ENCODE measurements at places on chromosomes 3 and 15.

DNA sequence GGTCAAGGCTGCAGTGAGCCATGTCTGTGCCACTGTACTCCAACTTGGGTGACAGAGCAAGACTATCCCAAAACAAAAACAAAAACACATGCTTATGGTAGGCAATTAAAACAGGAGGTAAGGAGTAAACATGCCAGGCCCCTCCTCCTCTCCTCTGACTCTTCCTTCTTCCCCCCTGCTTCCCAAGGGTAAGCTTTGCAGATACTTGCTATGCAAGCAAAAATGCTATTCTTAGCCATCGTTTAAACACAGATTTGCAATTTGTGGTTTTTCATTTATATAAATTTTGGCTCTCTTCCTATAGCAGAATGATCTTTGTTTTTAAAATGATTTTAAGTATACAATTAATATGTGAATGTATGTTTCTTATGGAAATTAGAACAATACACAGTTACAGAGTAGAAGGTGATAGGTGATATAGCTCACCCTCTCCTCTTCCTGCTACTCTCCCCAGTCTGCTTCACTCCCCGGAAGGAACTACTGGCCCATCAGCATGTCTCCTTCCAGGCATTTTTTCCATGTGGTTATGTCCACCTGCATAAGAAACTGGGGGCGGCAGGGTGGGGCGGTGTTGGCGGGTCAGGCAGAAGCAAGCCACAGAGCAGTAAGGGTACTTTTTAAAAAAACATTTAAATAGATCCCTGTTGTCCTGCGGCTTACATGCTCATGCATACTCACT, 42.1 kb downstream of the IGF1R start:
- no peak for DNase-seq

DNA sequence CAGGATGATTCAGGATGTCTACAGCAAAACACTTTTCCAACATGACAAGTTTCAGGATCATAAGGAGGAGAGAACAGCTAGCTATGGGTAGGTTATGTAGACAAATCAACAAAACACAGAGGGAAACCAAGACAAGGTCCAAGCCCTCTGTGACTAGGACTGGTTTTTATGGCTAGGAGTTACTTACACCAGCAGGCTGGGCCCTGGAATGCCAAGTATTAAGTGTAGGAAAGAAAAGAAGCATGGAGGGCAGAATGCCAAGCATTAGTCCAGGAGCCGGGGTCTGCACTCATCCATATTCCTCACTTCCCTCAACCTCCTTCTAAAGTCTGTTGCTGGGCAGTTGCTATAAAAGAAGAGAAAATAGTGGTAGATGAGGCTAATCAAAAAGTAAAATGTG, 35.3 kb upstream of the PPP2R3A start:
- no peak for DNase-seq

DNA sequence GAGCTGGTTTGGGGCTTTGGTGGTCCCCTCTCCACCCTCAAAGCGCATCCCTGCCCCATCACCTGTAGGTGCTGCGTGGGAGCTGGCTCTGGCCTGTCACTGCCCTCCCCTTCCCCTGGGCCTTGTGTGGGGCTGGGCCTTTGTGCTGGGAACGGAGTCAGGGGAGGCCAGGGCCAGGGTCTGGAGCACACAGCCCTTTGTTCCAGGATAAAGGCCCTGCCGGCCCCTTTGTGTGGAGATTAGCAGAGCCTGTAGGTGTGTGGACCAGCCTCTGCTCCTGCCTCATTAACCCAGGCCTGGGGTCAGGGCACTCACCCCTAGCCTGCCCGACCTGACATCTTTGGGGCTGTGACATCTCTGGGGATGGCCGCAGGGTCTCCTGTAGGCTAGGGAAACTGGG, 8.9 kb downstream of the EPHB3 start:
- no peak for DNase-seq

- no peak for DNase-seq
Observed at GRCh38 chr3:185405664-185406063, 42.7 kb downstream of the MAP3K13 start.

- no peak for DNase-seq
Observed at GRCh38 chr3:176687754-176688153, 509.5 kb downstream of the TBL1XR1 start.

DNA sequence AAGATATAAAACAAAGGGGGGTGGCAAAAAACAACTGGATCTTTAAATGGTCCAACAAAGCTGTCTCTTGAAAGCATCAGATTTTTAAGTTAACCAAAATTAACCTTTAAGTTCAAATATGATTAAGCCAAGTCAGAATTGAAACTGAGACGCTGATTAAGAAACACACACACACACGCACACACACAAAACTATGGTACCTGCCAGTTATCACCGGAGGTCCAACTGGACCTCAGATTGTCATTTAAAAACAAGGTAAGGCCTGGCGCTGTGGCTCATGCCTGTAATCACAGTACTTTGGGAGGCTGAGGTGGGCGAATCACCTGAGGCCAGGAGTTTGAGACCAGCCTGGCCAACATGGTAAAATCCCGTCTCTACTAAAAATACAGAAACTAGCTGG, 10.4 kb downstream of the ARF4 start:
- no peak for DNase-seq

DNA sequence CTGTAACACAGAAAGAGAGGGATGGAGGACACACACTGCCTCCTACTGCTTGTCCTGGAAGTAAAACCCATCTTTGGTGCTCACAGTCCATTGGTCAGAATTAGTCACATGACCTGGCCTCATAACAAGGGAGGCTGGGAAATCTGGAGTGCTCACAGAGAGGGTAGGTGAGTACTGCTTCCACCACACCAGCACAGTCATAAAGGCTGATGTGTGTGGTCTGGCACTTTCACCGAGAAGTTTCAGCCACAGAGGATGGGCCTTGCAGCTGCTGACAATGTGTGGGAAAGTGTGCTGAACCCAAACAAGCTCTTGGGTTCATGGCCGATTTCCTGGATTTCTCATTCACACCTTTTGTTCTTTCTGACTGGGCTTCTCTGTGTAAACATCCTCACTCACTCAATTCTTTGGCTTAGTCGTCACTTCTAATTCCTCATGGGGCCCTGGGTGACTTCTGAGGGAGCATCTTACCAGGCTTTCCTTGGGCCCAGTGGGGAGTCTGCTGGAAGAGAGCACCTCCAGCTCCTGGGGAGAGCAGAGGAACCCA, 100.7 kb downstream of the ASB7 start:
- no peak for DNase-seq

DNA sequence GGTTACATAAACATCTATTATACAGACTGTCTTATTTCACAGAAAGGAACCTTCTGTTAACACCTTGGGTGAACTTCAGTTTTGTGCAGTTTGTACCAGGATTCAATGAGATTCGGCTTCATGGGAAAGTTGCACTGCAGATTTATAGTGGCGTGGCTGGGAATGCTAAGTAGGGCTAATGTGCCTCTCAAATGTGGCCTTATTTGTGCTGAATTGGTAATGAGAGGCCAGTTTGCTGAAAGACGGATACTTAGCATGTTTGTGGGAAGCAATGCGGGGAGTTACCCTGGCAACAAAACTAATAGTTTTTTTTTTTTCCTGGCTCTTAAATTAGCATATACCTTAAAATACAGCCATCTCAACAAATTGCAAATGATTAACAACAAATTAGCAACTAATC, 28.6 kb upstream of the CEMIP start:
- DNase-seq = no peak

DNA sequence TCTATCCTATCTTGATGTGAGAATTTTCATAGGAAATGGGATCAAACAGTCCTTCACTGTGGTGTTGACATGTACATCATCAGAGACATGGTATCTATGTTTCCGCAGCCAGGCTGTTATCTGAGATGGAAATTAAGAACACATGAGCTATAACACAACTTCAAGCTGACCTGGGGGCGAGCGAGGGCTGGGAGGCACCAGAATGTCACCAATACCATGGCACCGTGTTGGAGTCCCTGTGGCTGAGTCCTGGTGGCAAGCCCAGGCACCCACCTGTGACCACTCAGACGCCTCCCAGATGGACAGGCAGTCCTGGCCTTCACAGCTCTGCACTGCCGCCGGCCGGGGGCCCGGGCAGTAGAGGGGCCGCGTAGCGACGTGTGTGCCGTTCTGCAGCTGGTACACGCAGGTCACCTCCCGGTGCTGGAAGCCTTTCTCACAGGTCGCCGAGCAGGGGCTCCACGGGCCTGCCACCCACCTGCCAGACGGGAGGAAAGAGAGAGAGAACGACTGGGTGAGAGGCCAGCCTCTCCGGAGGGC, 263.9 kb upstream of the LYSMD4 start:
- DNase-seq = no peak

DNA sequence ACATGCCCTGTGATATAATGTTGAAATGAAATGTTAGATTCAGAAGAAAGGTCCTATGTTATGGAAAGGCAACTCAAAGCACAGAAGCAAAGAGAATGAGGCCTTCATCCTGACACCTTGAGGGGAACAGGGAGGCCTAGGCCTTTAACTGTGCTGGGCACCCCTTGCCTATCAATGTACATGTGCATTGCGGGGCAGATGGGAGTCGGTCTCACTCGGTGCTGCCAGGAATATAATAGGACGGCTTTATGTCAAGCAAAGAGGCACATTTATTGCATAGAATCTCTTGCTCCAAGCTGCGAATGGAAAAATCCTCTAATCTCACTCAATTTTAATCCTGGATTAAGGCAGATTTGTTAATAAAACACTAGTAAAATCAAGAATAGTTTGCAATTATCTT, 301.0 kb upstream of the SOX14 start:
- no peak for DNase-seq

DNA sequence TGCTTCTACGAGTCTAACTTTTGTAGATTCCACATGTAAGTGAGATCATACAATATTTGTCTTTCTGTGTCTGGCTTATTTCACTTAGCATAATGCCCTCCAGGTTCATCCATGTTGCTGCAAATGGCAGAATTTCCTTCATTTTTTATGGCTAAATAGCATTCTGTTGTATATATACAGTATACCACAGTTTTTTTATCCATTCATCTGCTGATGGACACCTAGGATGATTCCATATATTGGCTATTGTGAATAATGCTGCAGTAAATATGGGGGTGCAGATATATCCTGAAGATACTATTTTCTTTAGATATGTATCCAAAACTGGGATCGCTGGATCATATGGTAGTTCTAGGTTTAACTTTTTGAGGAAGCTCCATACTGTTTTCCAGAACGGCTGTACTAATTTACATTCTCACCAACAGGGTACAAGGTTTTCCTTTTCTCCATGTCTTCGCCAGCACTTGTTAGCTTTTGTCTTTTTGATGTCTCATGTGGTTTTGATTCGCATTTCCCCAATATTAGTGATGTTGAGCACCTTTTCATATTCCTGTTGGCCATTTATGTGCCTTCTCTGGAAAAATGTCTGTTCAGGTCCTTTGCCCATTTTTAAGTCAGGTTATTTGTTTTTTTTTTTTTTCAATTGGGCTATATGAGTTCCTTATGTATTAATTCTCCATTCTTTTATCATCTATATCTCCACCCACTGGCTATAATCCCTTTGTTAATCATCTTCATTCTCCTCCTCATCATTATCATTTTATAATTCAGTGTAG, 26.9 kb downstream of the CHCHD4 start:
- no peak for DNase-seq

DNA sequence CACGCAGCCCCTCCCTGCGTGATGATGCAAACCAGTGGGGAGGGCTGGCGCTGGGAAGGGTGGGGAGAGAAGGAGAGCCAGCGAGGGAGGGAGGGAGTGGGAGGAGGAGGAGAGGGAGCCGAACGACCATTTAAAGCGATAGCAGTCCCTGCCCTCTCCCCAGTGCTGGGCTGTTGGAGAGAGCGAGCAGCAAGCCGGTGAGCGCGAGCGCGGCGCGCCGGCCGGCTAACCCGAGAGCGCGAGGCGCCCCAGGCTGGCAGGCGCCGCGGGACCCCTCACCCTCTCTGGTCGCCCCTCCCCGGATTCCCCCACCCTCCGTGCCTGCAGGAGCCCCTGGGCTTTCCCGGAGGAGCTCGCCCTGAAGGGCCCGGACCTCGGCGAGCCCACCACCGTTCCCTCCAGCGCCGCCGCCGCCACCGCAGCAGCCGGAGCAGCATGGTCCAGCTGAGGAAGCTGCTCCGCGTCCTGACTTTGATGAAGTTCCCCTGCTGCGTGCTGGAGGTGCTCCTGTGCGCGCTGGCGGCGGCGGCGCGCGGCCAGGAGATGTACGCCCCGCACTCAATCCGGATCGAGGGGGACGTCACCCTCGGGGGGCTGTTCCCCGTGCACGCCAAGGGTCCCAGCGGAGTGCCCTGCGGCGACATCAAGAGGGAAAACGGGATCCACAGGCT, at the start of gene GRM7:
Gene GRM7 (plus strand): TSS at position 162 of the 671 bp plus-strand sequence.
- DNase-seq = no peak

DNA sequence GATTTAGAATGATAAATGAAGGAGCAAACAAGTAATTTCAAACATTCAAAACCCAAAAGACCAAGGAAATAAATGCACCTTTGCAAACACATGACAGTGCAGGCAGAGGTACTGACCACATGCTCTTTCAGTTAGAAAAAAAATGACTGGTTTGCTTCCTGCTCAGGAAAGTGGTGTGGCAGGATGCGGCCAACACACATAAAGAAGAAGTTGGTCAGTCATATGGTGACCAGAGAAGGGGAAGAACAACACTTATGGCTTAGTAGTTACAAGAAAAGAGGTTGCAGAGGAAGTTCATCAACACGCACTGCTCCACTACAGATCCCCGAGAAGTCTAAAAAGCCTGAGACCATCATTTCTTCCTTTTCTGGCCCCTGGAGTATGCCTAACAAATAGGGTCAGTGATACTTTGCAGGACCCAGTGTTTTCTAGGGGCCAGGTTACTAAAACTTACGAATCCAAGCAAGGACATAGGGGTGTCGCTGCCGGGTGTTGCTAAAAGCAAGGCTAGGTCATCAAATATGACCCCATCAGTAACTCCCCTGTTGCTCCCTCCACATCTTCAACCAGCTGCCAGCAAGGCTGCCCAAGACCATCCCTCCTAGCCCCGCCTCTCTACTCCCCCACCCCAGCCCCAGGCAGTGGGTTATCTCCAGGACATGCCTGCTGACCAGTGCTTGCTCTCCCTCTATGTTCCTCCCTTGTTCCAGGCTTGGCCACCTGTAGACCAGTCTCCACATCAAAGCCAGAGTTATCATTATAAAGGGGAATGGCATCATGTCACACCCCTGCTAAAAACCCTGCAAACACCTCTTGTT, 11.2 kb downstream of the ATP8B4 start:
- no peak for DNase-seq
